Mesothelial cell of epicardium (in vitro differentiated cells): ENCODE measurements at places on chromosomes 2 and 18. TPM values are rescaled to one million over a fixed set of nuclear protein-coding genes. Genes with fewer than 3 reads are reported as not detected.

DNA sequence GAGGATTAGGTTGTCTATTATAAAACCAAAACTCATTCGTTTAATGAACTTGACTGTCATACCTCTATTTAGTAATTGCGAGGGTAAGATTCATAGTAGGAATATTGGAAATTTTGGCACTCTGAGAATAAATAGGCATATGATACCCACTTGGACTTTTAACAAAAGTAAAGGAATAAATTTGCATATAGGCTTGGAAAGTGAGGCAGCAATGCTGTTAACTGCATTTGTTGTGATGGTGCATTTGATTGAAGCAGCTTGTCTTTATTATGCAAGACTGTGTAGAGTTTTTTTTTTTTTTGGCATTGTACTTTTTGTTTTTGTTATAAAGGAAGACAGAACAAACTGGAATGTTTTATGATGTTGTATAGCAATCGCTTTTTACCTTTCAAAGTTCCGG is 18.9 kb downstream of the ITGB1BP1 start:
- no peak for DNase-seq

GPR75 gene
- 3.7 to 5.2 TPM (median 4.8 TPM) in 3 replicates for total RNA-seq

SNRNP200 gene
- total RNA-seq = 195 to 200 TPM (median 199 TPM) in 3 replicates

SERPINB4 gene
- total RNA-seq = not detected in 3 replicates

- DNase-seq = no peak
Observed at GRCh38 chr2:102025583-102026267, 34.0 kb downstream of the IL1R2 start.

DNA sequence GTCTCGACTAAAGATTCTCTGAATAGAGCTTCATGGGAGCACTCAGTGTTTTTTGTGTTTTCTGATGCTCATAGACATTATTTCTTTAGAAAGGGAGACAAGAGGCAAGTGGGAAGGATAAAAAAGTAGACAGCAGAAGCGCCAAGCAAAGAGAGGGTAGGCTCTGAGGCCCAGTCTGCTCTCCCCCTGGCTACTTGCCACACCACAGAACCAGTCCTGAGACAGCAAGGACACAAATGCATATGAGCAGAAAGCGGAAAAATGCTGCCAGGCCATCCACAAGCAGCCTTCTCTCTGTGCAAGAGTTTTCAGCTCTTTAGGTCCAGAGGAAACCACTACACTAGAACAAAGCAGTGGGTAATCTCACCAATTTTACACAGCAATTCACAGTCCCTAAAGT is 285.4 kb downstream of the ZNF521 start:
- no peak for DNase-seq

DYNAP gene
- not detected in 3 replicates for total RNA-seq

GRCh38 chr2:88834866-88835265 is 143.4 kb downstream of the RPIA start:
- no peak for DNase-seq

CCDC74B gene
- total RNA-seq = 7.1 to 8.9 TPM (median 7.4 TPM) in 3 replicates

ARHGEF4 gene
- 20.9 to 25.5 TPM (median 23.9 TPM) in 3 replicates for total RNA-seq

DNA sequence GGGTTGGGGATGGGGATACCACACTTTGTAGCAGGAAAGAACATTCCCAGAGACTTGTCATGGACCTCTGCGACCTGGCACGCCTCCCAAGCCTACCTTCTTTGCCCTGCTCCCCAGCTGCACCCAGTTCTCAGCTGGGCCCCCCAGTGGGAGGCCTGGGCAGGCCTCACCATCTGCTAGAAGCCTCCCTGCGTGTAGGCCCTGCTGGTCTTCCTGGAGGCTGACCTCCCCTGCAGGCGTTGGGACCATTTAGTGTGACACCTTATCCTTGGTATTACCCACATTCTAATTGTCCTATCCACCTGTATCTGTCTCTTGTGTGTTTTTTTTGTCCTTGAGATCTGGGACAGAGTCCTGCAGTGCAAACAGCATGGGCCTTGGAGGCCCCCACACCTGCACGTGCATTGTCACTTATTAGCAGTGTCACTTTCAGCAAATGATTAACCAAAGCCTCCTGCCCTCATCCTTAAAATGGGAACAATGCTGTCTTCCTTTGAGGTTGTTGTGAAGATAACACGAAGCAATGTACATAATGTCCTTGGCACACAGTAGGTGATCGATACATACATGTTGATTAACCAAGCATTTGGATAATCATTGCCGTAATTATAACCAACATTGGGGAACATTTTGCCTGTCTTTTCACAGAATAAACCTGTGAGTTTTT is 77.2 kb downstream of the LIPG start:
- DNase-seq = no peak

GRCh38 chr18:11419338-11419737 is 190.1 kb upstream of the SLC35G4 start:
- DNase-seq = no peak

- DNase-seq = peak; percentile 28
Observed at GRCh38 chr2:217510771-217511291, 492.0 kb downstream of the TNS1 start.

DNA sequence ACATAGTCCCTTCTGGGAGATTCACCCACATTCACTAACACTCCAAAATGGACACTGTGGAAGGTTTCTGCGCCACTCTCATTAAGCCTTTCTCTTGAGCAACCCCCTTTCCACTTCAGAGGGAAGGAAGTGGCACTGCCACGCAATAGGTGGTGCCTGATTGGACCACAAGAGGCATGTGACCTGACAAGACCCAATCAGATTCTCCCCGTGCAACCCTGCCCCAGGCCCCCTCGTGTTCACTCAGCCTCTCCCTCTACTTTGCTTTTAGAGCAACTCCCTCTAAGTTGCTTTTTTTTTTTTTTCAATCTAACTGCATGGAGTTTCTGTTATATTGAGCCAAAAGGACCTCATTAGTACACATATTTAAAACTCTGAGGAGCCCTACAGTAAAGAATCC is 158.0 kb downstream of the EN1 start:
- DNase-seq = no peak

GRCh38 chr18:48017635-48018034 is 87.2 kb upstream of the SMAD2 start:
- DNase-seq = no peak

DNA sequence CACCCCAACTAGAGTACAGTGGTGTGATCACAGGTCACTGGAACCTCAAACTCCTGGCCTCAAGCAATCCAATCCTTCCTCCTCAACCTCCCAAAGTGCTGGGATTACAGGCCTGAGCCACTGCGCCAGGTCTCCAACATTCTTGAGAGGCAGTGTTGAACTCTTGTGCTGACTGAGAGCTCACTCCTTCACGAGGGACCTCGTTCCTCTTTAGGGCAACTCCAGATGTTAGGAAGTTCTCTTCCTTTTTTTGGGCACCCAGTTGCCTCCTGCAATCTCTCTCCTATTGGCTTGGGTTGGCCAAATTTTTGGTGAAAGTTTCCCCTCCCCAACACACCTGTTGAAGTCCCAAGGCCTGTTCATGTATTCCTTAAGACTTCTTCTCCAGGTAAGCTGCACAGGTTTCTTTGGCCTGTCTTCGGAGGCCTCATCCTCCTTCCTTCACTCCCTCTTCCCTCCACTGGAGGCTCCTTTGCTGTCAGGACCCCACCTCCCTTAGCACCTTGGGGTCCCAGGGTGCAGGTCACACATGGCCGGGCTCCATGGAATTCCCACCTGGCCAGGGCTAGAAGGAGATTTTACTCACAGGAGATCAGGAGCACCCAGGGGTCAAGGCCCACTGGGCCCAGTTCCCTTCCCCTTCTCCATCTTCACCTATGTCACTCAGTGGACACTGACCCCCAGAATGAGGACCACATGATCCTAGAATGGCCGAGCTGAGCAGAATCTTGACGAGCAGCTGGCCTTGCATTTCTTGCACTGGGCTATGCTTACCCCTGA is 94.6 kb upstream of the SMAD2 start:
- DNase-seq = no peak

DNA sequence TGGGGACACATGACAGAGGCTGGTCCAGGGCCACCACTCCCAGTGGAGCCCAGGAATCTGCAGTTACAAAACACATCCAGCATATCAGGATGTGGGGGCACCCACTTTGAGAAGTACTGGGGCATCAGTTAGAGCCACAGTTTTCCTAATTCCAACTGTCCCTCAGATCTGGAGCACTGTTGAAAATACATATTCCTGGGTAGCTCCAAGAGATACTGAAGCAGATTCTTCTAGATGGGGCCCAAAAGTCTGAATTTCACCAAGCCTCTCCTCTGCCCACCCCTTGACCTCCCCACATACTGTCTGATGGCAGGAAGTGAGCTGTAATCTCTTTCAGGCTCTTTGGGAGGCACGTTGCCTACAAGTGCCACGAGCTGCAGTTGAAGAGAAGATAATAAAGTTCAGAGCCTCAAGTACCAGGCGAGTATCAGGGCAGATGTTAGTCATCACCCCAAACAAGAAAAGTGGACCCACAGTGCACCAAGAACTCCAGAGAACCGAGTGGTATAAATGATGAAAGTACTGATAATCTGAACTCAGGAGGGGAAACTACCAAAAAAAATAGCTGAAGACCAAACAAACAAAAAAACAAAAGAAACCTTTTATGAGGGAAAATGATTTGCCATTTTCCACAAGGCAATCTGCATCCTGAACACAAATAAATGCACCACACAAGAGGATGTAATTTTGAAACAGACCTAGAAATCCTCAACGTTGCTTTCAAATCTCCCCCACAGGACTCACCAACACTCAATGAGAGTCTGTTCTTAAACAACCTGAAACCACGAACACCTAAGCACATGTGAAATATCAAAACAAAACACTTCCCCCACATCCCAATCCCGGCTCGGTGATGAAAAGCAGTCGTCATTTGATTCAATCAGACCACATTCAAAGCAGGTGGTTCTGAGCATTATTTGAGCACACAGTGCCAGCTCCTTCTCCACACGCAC is 98.7 kb downstream of the TCF4 start:
- no peak for DNase-seq

DNA sequence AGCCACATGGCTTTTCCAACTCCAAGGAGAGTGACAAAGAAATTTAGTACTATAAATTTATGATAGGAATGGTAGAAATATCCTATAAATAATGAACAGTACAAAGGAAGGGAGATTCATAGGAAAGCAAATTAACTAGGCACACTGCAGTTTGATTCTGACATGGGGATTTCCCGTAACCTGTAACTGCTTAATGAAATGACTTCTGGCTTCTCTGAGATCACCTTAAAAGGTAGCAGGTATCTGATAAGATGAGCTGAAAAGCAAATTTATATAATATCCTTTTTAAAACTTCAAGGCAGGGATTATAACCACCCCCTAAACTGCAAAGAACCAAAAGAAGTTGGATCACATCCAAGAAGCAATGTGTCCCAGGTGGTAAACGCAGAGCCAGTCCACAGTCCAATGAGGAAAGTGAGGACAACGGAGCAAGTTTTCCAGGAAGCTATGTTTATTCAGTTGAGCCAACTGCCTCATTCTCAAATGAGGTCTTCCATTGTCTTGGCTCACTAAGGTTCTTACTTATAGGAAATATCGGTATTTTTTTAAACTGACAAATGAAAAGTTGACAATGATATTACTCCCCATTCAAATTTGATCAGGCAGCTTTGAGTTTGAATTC is 43.0 kb downstream of the WIPF1 start:
- no peak for DNase-seq

- no peak for DNase-seq
Observed at GRCh38 chr2:239854596-239854995, 170.5 kb downstream of the NDUFA10 start.
